ENCODE measurements at places on chromosomes 7 and 10.

- no peak for DNase-seq
These were observed 6.1 kb downstream of the CCAR1 start for GRCh38 chr10:68727146-68727545.

- no peak for DNase-seq
These were observed 571.4 kb upstream of the IGFBP3 start for GRCh38 chr7:46492466-46492865.

DNA sequence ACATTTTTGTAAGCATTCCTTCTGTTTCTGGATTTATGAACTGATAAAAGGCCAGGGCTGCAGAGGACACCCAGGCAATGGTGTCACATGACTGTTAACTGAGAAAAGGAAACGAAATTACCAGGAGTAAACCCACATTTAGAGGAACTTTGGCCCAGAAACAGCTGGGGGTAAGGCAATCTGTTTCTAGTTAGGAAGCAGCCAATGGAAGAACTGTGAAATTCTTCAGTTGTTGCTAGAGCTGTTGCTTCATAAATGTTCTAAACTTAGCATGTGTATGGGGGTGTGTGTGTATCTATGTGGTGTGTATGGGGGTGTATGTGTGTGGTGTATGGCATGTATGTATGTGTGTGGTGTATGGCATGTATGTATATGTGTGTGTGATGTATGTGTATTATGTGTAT is 11.8 kb upstream of the PDCD4 start:
- DNase-seq: no peak

- DNase-seq: no peak
These were observed 76.6 kb downstream of the CYP26A1 start for GRCh38 chr10:93150289-93150688.

GRCh38 chr7:129530795-129531391 is 28.6 kb downstream of the SMKR1 start:
- DNase-seq: no peak

- DNase-seq: no peak
These were observed 1174.3 kb downstream of the XPNPEP1 start for GRCh38 chr10:108749042-108749441.

- no peak for DNase-seq
These were observed 358.1 kb upstream of the ZNF32 start for GRCh38 chr10:44006771-44007170.

DNA sequence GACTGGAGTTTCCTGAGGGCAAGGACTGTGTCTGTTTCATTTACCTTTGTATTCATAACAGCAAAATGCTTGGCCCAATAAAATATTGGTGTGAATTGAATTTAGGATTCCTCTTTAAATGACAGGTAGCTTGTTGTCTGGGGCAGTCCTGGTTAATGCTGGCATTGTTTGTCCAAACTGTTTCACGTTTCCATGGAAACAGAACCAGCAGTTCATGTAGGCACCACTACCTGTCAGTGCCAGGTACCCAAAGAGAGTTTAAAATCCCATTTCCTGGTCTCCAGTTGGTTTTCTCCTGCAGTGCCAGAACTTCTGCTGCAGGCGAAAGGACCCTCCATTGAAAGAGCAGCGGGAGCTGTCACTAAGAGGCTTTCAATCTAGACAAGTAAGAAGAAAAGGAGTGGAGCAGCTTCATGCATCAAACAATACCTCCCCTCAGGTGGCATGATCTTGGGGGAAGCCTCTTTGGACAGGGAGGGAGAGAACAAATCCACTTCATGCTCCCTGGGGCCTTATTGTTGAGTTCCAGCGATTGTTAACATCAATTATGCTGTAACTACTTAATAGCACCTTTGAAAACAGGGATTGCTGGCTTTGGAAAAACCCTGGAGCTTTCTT is 109.6 kb downstream of the KIF20B start:
- DNase-seq: no peak

GRCh38 chr10:14123139-14123538 is 207.6 kb downstream of the FRMD4A start:
- DNase-seq: no peak

DNA sequence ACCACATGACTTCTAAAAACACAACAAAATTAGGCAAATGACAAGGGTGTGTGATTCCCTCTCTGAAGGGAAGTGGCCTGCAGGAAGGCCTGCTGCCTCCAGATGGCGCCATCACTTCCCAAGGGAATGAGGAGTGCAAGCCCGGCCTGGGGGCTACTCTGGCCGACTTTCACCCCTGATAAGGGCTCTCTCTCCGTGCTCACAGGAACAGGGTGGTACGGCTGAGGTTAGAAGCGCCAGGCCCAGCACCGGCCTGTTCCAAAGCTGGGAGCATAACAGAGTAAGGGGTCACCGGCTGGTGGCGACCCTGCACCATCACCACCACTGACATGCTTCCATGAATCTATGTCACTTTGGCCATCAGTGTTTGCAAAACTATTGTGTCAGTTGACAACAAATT is 13.1 kb downstream of the RBP3 start:
- no peak for DNase-seq

DNA sequence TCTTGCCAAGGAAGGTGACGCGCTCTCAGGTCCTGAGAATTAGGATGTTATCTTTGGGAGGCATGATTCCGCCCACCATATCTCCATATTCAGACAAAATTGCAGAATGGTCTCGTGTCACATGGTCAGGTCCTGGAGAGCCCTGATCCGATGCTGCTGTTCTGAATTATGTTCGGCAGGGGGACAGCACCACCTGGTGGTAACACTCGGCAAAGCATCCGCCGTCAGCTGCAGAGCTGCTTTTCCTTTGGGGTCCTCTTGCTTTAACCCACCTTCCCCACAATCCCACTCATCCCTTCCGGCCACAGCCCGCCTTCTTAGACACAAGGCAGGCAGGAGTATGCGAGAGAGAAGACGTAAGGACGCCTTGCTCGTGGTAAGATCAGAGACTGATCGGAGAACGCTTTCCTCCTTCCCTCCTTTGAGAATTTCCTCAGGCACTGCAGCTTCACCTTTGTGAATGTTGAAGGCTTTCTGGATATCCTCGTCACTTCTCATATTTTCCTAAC is 327.8 kb upstream of the C7orf33 start:
- peak; percentile 14 for DNase-seq

- DNase-seq: no peak
These were observed 41.6 kb downstream of the SLC39A12 start for GRCh38 chr10:17993361-17993760.

- no peak for DNase-seq
These were observed 244.0 kb downstream of the BUB3 start for GRCh38 chr10:123398180-123398591.

DNA sequence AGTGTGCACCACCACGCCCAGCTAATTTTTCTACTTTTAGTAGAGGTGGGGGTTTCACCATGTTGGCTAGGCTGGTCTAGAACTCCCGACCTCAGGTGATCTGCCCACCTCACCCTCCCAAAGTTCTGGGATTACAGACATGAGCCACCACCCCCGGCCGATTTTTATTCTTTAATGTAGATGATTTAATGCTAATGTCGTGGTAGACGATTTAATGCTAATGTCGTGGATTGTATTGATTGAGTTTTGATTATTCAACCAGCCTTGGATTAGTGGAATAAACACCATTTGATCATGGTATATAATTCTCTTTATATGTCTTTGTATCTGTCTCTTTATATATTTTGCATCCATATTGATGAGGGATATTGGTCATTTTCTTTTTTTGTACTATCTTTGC is 52.6 kb downstream of the OGDH start:
- no peak for DNase-seq

GRCh38 chr10:3978761-3979160 is 193.8 kb upstream of the KLF6 start:
- DNase-seq: no peak

GRCh38 chr10:124214610-124215375 is 121.4 kb upstream of the CHST15 start:
- no peak for DNase-seq

DNA sequence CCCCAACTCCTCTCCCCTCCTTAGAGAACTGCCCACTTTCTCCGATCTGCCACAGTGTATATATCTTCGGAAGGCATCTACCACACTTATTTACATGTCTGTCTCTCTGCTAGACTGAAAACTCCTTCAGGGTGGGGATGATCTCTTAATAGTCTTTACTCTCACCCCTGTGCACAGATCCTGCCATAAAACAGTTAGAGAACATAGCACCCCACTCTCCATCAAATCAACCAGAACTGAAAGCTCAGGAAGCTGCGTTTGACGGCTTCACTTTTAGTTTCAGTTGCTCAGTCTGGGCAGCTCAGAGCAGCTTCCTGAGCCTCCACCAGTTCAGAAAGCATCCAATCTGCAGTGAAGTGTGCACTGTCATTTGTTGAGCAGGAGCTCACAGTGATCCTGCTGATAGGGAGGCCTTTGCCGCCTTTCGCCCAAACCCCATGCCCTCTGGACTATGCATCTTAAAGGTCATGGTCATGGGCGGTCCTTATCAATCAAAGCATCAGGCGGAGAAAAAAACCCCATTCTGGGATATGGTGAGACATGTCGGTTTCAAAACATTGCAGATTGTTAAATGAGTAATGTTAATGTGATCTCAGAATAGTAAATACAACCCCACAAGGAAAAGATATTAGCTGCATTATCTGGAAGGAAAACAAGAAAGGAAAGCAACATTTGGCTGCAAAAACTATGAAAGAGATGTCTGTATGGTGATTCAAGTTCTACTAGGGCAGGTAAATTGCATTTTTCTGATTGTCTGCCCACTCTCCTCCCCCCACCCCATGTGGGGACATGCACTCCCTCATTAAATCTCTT is 167.1 kb upstream of the ADO start:
- peak; percentile 33 for DNase-seq

DNA sequence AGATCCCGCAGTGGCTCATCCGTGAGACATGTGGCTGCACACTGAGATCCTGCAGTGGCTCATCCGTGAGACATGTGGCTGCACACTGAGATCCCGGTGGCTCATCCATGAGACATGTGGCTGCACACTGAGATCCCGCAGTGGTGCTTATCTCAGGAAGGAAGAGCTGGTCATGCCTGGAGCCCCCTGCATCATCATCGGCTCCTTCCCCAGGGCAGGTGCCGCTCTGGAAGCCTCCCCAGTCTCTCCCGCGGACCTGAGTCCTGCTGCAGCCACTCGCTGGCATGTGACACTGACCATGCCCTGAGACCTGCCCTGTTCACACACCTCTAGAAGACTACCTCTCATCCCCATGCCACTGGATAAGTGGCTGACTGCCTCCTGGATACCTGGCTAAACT is 181.3 kb downstream of the PTPRN2 start:
- DNase-seq: no peak

GRCh38 chr7:34069676-34070075 is 164.3 kb downstream of the BMPER start:
- no peak for DNase-seq

DNA sequence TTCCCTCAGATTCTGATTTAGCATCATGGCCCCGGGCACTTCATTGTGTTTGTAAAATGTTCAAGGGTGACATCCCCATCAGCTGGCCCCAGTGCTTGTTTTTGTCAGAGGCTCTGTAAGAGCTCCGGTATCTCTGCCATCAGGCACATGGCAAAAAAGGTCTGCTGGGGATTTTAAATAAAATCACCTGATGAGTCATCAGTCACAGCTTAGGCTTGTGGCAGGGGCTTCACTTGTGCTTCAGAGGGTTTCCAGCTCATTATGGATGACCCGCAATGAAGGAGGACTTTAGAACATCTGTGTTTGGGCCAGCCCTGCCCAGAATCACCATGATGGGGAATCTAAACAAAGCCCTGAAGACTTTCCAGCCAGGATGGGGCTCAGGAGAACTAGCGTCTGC is 259.9 kb downstream of the ZEB1 start:
- DNase-seq: no peak

- no peak for DNase-seq
These were observed 421.6 kb downstream of the RPS24 start for GRCh38 chr10:78455236-78455635.

DNA sequence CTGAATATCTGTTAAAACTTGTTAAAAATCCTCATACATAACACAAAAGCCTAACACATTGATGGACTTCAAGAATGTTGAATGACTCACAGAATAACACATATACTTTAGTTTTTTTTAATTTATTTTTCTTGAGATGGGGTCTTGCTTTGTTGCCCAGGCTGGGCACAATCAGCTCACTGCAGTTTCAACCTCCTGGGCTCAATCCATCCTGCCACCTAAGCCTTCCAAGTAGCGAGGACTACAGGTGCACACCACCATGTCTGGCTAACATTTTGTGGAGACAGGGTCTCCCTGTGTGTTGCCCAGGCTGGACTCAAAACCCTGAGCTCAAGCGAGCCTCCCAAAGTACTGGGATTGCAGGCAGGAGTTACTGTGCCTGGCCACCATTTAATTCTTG is 28.1 kb downstream of the SUV39H2 start:
- no peak for DNase-seq

DNA sequence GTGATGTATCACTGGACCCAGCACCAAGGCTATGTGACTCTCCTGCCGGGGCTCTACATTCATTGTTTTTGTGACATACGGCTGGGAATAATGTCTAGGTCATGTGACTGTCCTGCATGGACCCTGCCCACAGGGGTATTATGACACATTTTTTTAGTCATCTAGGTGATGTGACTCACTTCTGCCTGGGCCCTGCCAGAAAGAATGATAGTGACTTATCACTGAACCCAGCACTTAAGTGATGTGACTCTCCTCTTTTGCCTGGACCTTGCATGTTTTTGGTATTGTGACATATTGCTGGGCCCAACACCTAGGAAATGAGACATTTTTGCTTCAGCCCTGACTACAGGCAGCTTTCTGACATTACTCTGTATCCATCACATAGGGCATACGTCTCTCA is 51.1 kb upstream of the ZNF107 start:
- no peak for DNase-seq

GRCh38 chr10:3260066-3260834 is 87.7 kb upstream of the PITRM1 start:
- no peak for DNase-seq

- no peak for DNase-seq
These were observed 515 bp downstream of the BEND7 start for GRCh38 chr10:13528123-13528874.

DNA sequence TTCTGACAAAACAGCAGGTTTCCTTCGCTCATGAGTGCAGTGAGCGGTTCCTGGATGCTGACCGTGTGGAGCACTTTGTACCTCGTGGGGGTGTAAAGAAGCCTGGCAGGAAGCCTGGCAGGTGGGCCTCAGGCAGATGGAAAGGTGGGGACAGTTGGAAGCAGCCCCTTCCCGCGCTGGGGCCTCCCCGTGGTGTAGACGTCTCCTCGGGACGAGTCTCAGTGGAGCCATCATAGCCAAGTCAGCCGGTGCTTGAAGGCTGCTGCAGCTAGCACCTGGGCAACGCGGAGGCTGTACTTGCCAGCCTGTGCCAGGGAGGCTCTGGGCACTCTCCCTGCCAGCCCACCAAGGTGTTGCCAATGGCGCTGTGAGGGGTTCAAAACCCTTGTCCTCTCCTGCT is 154.5 kb downstream of the WDR37 start:
- no peak for DNase-seq

Measured in stimulated activated CD4-positive, alpha-beta T cell treated with anti-CD3 and anti-CD28 coated beads, Interleukin-15, amount 100 ng/mL, for 1 hour (primary cell).